ENCODE measurements at places on chromosomes 16 and 17.

DNA sequence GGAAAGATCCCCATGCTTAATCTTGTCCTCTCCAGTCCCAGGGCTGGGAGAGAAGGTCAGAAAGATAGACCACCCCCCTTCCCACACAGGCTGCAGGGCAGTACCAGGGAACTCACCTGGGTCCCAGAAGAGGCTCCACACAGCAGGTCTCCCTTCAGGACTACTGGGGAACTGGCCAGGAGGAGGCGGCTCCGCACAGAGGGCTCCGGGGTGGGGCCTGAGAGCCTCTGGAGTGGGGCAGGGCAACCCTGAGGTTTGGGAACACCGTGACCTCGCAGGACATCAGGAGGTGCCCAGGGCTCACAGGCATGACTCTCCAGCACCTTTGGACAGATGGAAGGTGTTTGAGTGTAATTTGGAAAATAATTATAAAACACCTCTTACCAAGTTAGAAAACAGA is 11.0 kb downstream of the ABCA3 start:
- no peak for DNase-seq

- DNase-seq: no peak
Observed at GRCh38 chr16:87150681-87151280, 166.4 kb downstream of the C16orf95 start.

- no peak for DNase-seq
Observed at GRCh38 chr16:48531011-48531962, 78.7 kb downstream of the N4BP1 start.

DNA sequence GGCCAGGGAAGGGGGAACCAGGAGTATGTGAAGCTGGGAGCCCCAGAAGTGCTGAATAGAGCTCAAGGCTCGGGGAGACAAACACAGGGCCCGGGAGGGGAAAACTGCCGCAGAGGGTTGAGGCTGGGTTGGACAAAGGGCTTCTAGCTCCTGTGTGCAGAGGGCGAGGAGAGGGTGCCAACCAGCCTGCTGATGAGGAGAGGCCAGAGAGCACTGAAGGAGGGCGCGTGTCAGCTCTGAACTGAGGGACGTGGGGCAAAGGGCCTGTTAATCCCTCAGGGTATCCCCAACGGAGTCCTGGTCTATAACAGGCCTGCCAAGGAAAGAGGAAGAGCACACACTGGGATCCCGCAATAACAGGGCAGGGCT is 151.3 kb downstream of the C16orf78 start:
- DNase-seq: no peak

- DNase-seq: no peak
Observed at GRCh38 chr16:71287454-71287853, 1.7 kb downstream of the CMTR2 start.

DNA sequence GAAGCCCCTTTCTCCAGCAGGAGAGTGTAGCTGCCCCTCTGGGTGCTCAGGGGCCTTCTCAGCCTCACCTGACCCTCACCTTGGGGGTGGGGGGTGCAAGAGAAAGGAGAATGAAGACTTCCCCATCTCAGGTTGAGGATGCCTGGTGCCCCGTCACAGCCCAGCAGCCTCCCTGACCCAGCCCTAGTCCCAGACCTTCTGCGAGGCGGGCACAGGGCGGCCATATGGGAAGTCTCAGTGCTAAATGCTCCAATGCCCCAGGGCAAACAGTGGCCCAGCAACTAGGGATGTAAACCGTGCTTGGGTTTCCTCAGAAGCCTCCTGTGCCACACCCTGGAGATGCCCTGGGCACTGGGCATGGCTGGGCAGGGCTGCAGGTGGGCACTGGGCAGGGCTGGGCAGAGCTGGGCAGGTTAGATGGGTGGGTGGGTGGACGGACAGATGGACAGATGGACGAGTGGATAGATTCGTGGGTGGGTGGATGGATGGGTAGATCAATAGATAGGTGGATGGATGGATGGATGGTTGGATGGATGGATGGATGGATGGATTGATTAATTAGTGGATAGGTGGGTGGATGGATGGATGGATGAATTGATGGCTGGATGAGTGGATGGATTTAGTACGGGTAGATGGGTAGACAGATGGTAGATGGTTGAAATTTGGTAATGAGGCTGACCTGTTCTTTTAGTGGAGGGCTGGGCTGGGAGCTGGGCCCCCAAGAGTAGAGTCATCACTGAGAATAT is 16.8 kb downstream of the TPSD1 start:
- no peak for DNase-seq

- DNase-seq: peak; percentile 83
Observed at GRCh38 chr17:78748730-78749317, 33.2 kb downstream of the CYTH1 start.

- no peak for DNase-seq
Observed at GRCh38 chr17:40316571-40317344, 7.8 kb downstream of the RARA start.
